ENCODE measurements at places on chromosomes 7 and 10.
A peak's percentile ranks its signal among the peaks of the same experiment; 100 is the strongest.

- no peak for DNase-seq
Measured at GRCh38 chr10:122665946-122666345, 33.7 kb downstream of the C10orf120 start.

- DNase-seq: peak; percentile 23
Measured at GRCh38 chr7:73342645-73343044, 14.7 kb downstream of the FKBP6 start.

- DNase-seq: no peak
Measured at GRCh38 chr10:79103585-79103984, 34.8 kb downstream of the ZMIZ1 start.

DNA sequence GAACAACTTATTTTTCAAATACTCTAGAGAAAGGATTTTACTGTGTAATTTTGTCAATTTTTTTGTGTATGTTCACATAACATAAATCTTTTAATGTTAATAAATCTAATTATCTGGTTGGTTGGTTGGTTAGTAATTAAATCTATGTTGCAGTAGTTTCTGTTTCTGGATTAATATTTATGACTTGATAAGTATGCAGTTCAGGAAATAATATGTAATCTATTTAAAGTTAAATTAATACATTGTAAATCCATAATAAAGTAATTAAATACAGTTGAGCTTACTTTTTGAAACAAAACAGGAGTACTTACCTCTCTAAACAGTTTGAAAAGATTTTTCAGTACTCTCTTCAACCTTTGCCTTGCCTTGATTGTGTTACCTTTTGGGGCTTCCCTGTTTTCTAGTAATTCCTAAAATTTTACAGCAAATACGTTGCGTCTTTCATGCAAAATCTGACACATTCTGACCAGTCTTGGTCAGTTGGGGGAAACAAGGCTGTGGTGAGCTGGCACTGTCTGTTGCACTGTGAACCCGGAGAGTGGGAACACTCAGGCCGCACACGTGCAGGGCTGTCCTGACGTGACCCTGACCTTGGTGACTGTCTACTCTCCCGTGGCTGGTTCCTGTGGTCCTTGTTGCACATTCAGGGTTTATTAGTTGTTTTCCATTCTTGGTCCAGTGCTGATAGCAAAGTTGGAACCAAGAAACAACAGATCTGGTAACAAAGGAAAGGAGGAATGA, 45.6 kb upstream of the FGL2 start:
- DNase-seq: no peak

- peak; percentile 29 for DNase-seq
Measured at GRCh38 chr7:114414156-114415063, at the start of gene FOXP2. TSS of gene FOXP2 (plus strand) at chr7:114414815. CDS start at chr7:114426512, 11,697 bp downstream.

- DNase-seq: no peak
Measured at GRCh38 chr7:53110425-53110824, 75.0 kb downstream of the POM121L12 start.

DNA sequence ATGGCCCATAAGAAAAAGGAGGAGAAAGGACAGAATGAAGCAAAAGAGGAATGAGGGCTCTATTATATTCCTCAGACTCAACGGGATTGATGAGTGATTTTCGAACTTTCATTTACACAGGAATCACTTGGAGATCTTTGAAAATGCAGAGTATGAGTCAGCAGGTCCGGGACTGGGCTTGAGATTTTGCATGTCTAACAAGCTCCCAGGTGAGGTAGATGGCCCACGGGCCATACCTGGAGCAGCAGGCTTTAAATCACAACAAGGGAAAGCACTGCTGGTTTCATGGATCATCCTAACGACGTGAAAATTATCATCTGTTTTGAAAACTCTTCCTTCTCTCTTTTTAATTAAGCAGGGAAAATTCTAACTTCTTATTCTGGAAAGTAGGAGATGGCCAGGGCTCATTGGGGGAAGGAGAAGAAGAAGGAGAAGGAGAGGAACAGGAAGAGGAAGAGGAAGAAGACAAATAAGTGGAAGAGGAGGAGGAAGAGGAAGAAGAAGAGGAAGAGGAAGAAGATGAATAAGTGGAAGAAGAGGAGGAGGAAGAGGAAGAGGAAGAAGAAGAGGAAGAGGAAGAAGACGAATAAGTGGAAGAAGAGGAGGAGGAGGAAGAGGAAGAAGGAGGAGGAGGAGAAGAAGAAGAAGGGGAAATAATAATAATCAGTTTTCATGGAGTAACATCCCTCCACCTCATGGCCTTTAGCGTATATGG, 3.8 kb upstream of the SDK1 start:
- DNase-seq: no peak

GRCh38 chr7:77859343-77859742, 60.8 kb downstream of the PHTF2 start:
- no peak for DNase-seq

- no peak for DNase-seq
Measured at GRCh38 chr7:66267249-66267648, 62.1 kb downstream of the TPST1 start.

DNA sequence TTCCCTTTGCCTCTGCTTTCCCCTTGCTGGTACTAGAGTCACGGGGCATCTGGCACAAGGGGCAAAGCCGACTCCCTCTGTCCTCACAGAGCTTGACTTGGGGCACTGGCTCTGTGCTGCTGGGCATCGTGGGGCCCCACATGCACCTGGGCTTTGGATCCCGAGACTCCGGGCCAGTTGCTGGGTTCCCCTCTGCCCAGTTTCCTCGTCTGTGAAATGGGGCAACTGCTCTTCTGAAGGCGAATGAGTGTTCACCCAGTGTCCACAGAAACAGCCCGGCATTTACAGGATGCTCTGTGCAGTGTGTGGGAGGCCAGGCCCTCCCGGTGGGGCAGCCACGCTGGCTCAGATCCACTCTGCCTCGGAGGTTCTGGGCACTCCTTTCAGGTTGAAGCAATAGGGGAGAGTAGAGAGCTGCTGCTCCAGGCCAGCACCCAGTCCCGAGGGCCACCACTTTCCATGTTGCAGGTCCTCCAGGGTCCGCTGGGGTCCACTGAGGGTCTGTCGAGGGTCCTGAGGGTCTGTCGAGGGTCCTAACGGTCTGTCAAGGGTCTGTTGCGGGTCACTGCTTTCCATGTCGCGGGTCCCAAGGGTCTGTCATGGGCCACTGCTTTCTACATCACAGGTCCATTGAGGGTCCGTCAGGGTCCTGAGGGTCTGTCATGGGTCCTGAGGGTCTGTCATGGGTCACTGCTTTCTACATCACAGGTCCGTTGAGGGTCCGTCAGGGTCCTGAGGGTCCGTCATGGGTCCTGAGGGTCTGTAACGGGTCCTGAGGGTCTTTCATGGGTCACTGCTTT, 103.6 kb downstream of the VIPR2 start:
- DNase-seq: no peak

DNA sequence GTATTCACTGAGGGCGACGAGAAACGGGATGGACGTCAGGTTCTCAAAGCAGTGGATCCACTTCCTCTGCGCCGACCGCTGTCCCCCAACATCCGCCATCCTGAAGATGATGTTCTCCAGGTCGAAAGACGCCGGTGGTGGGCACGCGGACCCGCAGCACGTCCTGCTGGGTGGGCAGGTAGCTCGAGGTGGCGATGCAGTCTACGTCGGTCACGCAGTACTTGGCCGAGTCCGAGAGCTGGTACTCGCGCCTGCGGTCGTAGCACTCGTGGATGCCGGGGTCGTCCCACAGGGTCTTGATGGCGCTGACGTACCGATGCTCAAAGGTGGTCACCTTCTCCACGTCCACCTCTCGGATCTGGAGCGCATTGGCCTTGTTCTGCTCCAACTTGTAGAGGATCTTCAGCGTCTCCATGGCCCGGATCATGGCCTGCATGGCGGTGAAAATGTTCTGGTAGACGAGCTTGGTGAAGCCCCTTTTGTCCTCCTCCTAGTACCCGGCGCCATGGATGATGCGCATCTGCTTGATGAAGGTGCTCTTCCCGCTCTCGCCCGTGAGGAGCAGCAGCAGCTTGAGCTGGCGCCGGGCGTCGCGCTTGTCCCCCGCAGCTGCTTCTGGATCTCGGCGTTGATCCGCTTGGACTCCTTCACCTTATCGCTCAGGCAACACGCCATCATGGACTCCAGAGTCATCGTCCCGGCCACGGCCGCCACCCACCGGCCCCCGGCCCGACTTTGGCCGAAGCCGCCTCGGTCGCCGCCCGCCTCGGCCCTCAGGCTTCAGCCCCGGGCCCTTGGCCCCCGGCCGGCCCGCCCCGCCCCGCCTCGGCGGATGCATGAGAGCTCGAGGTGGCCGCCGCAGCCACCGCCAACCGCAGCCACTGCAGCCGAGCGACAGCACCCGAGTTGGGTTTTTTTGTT, 122.9 kb upstream of the KCTD7 start:
- DNase-seq: peak; percentile 38

GRCh38 chr10:112857493-112857892, 92.6 kb upstream of the TCF7L2 start:
- no peak for DNase-seq

- DNase-seq: no peak
Measured at GRCh38 chr7:87767827-87768226, 108.3 kb downstream of the SLC25A40 start.

- peak; percentile 74 for DNase-seq
Measured at GRCh38 chr7:159068488-159068811, 76.2 kb downstream of the VIPR2 start.

DNA sequence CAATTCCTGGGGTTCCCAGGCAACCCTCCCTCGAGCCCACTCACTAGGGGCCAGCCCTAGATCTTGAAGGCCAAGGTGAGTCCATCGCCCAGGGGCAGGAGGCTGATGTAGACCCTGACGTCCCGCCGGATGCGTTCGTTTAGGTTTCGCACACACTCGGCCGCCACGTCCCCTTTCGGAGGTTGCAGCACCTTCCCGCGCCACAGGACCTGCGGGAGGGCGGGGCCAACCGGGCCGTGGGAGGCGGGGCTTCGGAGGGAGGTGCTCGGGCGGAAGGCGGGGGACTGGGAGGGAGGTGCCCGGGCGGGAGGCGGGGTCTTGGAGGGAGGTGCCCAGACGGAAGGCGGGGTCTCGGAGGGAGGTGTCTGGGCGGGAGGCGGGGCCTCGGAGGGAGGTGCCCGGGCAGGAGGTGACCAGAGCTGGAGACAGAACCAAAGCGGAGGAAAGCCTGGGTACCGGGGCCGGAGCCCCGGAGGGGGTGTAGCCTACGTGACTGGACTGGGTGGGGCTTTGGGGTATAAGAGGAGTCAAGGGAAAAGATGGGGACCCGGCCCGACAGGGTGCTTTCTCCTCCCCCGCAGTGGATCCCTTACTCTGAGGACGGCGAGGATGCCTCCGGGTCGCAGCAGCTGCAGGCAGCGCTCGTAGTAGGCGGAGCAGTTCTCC, 1.6 kb downstream of the COMTD1 start:
- DNase-seq: peak; percentile 68

DNA sequence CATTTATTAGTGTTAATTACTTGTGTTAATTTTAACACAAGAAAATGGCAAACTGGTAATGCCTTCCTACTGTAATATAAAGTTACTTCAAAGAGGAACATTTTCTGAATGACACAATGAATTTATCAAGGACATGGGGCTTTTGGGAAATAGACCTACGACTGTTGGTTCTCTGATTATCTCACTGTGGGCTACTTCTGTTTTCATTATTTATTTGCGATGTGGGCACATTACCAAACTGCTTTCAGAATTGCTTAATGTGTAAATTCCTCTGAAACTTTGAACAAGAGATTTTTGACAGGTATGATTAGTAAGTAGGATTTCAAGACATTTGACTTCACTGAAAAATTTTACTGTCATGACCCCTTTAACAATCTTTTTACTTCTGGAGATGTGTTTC, 535.6 kb downstream of the CNTNAP2 start:
- DNase-seq: no peak

- no peak for DNase-seq
Measured at GRCh38 chr10:74913377-74913979, 87.1 kb downstream of the KAT6B start.

GRCh38 chr10:58137813-58138212, 129.9 kb downstream of the IPMK start:
- DNase-seq: no peak

- DNase-seq: no peak
Measured at GRCh38 chr7:151575410-151575809, 55.7 kb upstream of the RHEB start.

DNA sequence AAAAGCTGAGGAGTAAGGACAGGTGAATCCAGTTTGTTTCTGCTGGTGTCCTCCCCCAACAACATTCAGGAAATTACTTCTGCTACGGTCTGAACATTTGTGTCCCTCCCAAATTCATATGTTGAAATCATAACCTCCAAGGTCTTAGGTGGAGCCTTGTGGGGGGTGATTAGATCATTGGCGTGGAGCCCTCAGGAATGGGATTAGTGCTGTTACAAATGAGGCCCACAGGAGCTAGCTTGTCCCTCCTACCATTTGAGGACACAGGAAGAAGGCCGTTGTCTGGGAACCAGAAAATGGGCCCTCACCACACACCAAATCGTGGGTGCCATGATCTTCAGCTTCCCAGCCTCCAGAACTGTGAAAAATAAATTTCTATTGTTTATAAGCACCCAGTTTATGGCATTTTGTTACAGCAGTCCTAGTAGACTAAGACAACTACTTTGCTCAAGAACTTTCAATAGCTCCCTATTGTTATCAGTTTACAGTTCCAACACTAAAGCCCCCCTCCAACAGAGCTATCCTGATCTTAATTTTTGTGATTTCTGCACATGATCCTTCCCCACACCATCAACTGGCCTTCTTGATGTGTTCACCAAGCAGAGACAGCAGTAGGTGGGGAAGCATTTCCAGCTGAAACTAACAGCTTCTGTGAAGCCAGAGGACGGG, 2.1 kb upstream of the LRMDA start:
- DNase-seq: no peak

DNA sequence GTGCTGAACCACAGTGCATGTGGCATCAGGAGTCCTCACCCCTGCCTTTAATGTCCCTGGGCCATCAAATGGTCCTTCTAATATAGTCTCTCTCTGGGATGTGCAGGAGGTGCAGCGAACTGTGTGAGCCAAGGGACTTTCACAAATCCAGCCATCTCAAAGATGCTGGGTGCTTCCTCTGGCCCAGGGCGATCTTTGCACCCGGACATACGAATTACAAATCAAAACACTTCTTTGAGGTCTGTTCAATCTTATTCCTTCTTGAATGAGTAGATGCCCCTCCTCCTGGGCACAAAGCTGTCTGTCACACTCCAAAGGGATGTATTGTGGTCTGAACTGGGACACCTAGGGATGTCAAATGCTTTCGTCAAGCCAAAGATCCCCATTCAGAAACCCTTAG, 60.6 kb downstream of the VSTM4 start:
- DNase-seq: no peak

DNA sequence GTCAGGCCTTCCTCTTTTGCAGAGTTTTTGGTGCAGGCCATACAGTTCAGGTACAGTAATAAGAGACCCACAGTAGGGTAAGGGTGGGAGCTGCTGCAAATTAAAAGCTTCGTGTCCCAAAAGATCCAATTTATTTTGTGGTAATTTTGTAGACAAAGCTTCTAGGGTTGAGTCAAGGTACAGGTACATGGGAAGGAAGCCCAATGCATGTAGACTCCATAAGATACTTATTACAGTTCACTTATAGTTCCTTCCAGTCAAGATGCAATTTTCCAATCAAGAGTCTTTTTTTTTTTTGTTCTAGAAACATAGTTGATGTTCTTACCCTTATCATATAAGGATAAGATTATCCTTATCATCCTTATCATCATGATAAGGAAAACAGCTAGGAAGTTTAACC, at the start of gene TAS2R4:
TSS of gene TAS2R4 (plus strand) at position 301 of the 400 bp plus-strand sequence. CDS start 1,815 bp downstream, outside the sequence.
- DNase-seq: no peak

- DNase-seq: peak; percentile 56
Measured at GRCh38 chr10:58511765-58512490, 744 bp upstream of the BICC1 start.

GRCh38 chr7:140744005-140744404, 47.5 kb downstream of the NDUFB2 start:
- DNase-seq: no peak
